ENCODE measurements at places on chromosomes 4 and X.

DNA sequence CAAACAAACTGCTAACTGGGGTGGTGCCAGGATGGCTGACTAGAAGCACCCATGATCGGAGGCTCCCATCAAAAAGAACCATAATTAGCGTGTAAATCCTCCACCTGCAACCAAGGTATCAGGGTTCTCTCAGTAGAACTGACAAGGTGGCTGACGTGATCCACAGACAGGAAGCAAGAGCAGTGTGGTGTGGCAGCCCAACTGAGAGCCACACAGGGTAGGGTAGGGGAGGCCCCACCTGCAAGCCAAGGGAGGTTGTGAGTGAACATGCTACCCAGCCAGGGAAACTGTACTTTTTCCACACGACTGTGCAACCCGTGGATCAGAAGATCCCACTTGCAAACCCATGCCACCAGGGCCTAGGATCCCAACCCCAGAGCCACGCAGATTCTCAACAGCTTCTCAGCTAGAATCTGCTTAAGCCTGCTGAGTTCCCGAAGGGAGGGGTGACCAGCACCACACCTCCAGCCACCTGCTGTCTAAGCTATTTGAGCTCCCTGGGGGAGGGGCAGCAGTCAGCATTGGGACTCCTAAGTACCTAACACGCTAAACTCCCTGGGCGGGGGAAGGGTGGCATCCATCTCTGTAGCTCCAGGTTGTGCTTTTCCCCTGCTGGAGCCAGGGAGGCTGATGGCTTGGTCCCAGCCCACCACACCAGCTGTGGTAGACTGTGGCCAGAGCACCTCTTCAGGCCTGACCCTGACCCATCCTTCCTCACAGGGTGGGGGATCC lies 425.1 kb downstream of the GPM6A start:
- no peak for DNase-seq

- DNase-seq, result no peak
Observed at GRCh38 chrX:102560423-102561068, 38.8 kb upstream of the ARMCX5 start.

DNA sequence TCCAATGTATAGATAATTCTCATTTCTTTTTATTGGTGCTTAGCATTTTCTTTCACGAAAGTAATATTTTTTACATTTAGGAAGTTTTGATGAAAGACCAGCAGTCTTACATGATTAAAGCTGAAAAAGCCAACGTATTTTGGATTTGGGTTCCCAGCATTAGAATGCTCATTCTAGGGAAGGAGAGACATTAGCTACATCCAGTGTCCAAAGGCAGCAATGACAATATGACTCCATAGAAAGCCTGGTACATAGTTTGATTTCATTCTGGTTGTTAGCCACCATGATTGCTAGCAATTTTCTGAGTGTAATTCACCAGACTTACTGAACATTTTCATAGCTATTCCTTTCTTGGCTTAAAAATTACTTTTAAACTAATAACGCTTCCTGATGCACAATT lies 1397.5 kb downstream of the PCDH7 start:
- DNase-seq, result no peak

DNA sequence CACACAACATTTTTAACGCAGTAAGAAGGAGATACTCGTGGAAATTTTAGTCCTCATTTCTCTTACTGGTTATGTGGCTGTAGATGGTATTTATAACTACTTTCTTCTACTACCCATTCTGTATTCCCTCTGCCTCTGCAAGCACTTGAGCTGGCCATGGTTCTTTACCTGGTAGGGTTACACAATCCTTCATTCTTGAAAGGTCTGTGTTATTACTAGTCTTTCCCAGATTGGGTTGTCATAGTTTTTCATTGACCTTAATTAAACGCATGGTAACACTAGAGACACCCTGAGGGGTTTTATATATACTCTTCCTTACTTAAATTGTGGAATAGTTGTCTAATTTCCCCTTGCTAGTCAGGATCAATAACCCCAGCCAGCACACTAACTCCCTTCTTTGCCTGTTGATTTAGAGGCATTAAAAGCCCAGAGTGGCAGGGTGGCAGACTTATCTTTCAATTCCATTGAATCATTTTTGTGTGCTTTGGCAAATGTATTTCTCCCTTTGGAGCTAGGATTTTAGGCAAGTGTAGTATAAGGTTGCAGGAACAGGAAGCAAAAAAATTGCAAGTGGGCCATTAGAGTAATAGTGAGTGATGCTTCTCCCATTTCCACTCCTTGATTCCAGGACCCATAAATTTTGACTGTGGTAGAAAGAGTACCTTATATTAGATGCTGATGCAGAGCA lies 113.6 kb upstream of the EMCN start:
- DNase-seq, result no peak

DNA sequence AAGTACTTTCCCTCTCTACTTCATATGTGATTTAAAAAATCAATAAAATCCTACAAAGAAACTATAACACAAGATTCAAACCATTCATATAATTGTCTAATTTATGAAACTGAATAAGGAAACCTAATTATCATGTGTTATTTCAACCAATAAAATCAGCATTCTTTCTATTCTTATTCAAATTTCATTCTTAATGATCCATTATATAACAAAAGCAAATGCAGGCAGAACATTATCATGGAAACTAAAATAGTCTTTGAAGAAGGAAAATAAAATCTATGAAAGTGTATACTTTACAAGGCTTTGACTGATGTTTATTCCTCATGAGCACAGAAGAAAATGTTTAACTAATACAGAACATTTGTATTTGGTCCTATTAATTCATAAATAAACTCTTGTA lies 47.6 kb downstream of the CNOT6L start:
- DNase-seq, result no peak

GRCh38 chrX:619451-619811 lies 11.2 kb upstream of the SHOX start:
- no peak for DNase-seq

DNA sequence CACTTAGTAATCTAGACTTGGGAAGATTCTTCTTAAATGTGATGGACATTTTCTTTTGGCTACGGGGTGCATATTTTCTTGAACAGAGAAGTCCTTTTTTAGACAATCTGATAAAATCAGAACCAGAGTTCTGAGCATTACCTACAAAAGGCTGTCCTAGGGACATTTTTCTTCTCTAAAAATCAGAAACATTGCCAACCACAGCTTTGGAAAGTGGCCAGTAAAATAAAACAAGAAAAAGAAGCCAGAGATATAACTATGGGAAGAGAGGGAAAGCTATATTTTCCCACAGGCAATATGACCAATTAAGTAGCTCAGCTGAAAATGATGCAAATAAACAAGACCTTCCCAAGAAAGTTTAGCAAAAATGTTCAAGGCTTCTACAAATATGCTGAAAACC lies 55.9 kb downstream of the MXRA5 start:
- peak; percentile 74 for DNase-seq

DNA sequence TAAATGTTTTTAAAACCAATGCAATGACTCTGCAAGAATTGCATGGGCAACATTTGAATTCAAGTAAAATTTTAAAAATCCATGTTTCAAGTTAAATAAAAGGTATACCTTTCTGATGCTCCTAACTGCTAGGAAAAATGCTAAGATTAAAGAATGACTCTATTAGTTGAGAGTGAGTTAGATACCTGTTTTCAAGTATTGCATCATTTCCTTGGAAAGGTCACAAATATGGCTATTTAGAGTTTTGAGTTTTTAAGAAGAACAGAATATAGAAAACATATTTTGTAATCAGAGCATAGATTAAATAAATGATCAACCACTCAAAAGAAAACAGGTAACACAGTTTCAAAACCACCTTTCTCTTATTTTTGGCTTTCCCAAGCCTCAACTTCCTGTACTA lies 18.3 kb upstream of the NPY2R start:
- no peak for DNase-seq

DNA sequence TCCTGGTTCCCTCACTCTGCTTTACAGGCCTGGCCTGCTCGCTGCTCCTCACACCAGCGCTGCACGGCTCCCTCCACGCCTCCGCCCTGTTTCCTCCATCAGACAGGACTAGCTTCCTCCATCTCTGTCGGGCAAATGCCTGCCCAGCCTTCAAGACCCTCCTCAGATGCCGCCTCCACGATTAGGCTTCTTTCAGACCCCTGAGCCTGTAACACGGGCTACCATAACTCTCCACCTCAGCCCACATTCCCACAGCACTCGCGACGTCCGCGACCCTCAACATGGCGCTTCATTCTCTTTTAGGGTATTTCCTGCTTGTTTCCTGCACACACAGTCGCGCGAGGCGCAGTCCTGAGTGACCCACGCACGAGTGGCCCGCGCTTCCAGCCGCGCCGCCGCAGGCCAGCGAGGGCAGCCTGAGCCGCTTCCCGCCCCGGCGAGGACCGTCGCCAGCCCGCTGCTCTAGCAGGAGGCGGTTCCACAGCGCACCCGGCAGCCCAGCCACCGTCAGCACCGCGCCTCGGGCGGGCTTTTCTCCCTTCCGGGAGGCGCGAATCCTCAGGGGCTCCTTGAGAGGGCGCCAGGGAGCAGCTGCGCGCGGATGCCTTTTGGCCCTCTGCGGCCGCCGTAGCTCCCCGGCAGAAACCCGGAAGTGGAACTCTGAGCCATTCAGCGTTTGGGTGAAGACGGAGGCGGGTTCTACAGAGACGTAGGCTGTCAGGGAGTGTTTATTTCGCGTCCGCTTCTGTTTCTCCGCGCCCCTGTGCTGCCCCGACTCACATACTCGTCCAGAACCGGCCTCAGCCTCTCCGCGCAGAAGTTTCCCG lies at the start of gene FRG1:
FRG1 (plus strand) TSS at position 695 of the 827 bp plus-strand sequence. CDS start 138 bp downstream, outside the sequence.
- peak; percentile 86 for DNase-seq

DNA sequence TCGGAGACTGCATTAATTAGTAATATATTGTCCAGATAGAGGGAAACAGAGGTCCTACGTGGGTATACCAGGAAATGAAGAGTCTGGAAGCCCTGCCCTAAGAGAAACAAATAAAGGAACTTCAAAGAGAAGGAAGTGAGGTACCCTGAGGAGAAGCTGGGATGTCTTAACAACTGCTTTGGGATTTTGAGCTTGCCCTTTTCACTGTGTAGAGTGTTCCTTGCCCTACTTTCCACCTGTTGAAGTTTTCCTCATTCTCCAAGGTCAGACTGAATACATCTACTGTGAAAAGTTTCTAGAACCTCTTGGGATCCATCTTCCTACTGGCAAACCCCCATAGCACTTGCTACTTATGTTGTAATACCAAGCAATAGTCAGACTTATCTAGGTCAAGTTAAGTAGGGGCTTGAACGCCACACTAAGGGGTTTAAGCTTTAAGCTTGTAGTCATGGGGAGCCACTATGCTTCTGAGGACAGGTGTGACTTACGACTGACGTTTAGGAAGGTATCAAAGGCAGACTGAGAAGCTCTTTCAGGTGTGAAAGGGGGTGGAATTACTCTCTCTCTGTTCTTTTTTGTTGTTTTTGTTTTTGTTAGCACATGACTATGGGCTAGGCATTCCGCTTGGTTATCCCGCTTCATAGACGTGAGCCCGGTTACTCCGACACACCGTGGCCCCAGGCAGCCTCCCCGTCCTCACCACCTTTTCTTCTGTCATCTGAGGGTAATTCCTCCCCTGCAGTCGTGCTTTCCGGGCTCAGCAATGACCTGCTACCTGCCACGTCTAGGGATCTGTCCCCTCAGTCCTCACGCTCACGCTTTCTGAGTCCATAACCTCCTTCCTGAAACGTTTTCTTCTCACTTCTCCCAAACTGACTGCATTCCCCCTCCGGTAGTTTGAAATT lies 959 bp upstream of the REST start:
- no peak for DNase-seq

DNA sequence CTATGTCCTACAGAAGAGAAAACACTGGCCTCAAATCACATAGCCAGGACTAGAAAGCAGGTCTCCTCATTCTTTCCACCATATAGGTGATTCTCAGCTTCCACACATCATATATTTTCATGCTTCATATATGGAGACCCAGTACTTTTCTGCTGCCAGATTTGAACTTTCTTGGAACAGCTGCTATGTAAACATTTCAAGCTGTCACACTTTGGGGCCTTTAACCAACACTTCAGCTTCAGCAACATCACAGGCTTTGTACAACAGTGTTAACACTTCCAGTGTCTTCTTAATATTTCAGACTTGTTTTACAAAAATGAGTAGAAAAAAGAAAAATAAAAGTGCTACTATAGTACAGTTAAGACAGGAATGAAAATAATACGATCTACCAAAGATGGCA lies 12.6 kb downstream of the SH3RF1 start:
- DNase-seq, result no peak

- DNase-seq, result peak; percentile 71
Observed at GRCh38 chr4:183504930-183505610, at the start of gene ING2. Gene ING2 (plus strand): TSS chr4:183505058. CDS start chr4:183505196, 138 bp downstream.

GRCh38 chrX:31499109-31499508 lies 427.3 kb upstream of the FTHL17 start:
- DNase-seq, result peak; percentile 83

DNA sequence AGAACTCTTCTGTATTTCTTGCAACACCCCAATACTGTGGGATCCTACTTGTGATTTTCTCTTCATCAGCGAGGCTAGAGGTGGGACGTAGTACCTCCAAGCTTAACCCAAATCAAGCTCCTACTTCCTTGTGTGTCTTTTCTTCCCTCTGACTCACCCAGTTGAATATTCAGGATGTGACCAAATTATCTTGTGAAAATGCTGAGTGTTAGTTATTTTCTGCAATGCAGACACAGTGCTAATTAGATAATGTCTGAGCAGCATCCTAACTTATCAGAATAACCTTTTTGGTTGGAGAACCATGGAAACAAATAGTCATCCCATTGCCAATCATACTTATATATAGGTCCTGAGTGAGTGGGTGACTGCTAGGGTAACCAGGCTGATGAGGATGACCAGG lies 2.4 kb downstream of the MEPE start:
- DNase-seq, result no peak

GRCh38 chr4:106284227-106284626 lies 31.8 kb downstream of the TBCK start:
- DNase-seq, result no peak

DNA sequence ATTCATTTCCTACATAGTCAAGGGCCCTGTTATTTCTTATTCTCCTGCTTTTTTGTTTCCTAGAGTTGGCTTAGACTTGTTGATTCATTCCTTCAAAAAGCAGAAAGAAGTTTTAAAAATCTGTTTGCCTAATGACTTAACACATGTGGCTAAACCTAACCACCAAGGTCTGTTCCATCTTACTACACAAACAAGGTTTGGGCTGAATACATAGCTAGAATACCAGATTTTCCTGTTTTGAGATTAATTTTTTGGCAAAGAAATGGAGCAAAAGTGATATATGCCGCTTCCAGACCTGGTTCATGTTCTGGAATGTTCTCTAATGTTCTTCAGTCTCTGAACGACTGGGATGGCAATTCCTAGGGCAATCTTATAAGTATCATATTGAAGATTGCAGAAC lies 7.4 kb upstream of the CAMK2D start:
- no peak for DNase-seq

Data from M059J (cell line).